ENCODE measurements at places on chromosomes 6 and 20.

GRCh38 chr6:22078802-22079545 lies 217.9 kb downstream of the PRL start:
- DNase-seq: no peak

DNA sequence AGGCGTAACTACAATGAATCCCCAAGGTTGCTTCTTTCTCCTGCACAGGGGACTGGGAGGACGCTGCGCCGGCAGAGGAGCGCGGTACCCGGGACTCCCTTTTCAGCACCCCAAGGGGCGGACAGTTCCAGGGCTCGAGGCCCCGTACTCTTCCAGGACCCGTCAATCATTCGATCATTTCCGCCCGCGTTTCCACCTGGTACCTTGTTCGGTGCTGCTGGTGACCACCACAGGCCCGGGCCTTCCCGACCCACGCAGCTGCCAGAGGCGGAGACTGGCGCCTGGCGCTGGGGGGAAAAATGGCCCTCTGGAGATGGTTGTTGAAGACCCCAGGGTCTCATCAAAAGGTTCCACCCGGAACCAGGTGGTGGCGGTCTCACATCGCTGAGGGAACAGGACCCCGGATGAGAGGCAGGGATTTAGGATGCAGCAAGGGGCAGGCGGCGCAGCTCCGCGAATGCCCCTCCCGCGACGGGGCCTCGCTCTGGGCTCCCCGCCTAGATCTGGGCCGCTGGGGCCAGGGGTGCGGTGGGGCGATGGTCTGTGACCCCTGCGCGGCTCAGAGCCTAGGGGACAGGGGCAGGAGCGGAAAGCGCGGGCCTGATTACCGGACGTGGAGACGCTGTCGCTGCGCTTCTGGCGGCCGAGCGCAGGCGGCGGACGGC lies 744 bp downstream of the VSX1 start:
- DNase-seq: peak; percentile 58

DNA sequence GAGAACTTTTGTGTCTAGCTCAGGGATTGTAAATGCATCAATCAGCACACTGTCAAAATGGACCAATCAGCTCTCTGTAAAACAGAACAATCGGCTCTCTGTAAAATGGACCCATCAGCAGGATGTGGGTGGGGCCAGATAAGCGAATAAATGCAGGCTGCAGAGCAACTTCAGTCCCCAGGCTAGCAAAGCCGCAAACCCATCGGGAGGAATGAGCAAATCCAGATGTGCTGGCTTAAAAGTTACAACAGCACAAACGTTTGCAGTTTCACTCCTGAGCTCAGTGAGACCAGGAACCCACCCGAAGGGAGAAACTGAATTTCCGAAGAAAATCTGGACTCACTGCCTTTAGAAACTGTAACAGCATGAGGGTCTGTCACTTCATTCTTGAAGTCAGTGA lies 21.9 kb upstream of the MBOAT1 start:
- no peak for DNase-seq

DNA sequence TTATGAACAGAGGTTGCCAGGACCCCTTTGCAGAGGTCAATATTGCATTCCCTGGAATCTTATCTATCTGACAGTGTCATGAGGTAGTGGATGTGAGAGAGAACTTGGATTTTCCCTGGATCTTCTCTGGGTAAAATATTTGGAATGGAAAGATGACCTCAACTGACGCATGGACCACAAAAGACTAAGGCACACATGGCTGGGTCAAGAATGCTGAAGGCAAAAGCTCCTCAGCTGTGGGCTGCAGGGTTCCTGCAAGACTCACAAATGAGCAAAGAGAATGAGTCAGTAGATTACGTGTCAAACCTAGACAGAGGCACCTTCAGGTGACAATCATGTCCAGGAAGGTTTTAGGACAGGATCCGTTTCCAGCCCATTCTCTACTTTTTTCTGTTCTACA lies 484.0 kb downstream of the C6orf118 start:
- DNase-seq: no peak

- DNase-seq: no peak
Measured at GRCh38 chr6:119067091-119067490, 11.4 kb downstream of the FAM184A start.

DNA sequence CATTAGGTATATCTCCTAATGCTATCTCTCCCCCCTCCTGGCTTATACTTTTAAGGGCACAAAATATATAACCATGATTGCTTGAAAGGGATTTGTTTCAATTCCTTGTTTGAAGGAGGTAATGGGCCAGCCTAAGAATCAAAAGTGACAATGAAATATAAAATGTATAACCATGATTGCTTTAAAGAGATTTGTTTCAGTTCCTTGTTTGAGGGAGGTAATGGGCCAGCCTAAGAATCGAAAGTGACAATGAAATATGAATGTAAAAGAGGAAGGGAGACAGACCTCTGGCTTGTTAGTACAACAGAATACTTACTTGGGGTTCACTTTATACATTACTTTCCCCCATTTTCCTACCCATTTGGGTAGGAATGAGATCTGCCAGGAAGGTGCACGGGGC lies 55.5 kb downstream of the FOXC1 start:
- DNase-seq: no peak

- no peak for DNase-seq
Measured at GRCh38 chr20:59575653-59576052, 28.7 kb upstream of the PHACTR3 start.

GRCh38 chr6:125869427-125869826 lies 78.7 kb downstream of the NCOA7 start:
- no peak for DNase-seq

Data from thymus (tissue), 14 donors.